Activated CD4-positive, alpha-beta T cell treated with anti-CD3 and anti-CD28 coated beads for 24 hours (primary cell): ENCODE measurements at places on chromosomes 4 and X.

- no peak for DNase-seq
These were observed 512.8 kb downstream of the ANKRD50 start for GRCh38 chr4:124199755-124200154.

DNA sequence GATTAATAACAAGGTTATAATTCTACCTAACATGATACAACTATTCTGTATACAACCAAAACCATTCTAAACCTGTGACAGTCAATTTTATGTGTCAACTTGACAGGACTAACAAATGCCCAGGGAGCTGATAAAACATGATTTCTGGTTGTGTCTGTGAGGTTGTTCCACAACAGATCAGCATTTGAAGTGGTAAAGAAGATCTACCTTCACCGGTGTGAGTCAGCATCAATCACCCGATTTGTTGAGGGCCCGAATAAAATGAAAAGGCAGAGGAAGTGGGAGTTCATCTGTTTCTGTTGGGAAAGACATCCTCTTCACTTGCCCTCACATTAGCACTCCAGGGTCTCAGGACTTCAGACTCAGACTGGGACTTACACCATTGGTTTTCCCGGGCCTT is 187.9 kb downstream of the MAB21L2 start:
- DNase-seq: no peak

- no peak for DNase-seq
These were observed 352.7 kb upstream of the IGFBP7 start for GRCh38 chr4:57462843-57463242.

- DNase-seq: no peak
These were observed 2.4 kb upstream of the WDFY3 start for GRCh38 chr4:84968925-84969324.

DNA sequence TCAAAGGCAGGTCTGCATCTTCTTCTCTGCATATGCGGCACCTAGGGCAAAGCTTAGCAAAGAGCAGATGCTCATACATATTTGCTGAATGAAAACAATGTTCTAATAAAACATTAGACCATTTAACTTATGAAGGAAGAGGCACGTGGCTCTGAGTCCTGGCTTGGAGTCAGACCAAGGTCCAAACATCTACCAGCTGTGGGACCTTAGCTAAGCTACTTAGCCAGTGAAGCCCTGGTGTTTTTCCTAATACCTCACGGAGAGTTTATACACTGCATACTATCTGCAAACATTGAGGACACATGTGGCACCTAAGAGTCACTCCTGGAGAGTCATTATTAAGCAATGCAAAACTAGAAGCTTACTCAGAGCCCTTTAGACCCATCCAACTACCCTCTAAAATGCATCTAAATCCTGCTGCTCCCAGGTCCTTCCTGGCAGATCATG is 9.0 kb downstream of the PDGFC start:
- no peak for DNase-seq

DNA sequence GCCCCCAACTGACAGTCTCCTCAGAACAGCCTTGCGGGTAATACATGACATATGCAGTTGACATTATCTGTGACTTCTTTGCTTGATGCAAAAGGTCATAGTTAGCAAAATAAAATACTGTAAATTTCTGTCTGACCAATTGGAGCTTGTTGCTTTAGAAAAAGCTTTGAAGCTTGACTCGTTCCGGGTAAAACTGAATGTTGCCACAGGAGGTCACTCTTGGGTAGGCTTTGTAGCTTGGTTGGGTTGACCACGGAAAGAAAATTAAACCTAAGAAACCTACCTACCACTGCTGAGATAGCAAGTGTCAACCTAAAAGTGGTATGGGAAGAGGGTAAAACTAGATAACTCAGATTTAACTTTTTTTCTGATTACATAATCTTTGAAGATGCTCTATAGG is 23.2 kb downstream of the PRPS2 start:
- peak; percentile 16 for DNase-seq

- DNase-seq: no peak
These were observed 130.0 kb upstream of the STX18 start for GRCh38 chr4:4671774-4672349.

DNA sequence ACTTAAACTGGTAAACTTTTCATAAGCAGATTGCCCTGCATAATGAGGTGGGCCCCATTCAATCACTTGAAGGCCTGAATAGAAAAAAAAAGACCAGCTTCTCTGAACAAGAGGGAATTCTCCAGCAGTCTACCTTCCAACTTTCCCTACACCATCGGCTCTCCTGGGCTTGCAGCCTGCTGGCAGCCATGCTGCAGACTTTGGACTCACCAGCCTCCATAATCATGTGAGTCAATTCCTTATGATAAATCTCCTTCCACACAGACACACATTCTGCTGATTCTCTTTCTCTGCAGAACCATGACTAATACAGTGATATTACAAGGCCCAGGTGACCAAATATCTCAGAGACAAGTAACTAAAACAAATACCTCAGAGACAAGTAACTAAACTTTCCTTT is 113.8 kb upstream of the WDR17 start:
- DNase-seq: no peak

DNA sequence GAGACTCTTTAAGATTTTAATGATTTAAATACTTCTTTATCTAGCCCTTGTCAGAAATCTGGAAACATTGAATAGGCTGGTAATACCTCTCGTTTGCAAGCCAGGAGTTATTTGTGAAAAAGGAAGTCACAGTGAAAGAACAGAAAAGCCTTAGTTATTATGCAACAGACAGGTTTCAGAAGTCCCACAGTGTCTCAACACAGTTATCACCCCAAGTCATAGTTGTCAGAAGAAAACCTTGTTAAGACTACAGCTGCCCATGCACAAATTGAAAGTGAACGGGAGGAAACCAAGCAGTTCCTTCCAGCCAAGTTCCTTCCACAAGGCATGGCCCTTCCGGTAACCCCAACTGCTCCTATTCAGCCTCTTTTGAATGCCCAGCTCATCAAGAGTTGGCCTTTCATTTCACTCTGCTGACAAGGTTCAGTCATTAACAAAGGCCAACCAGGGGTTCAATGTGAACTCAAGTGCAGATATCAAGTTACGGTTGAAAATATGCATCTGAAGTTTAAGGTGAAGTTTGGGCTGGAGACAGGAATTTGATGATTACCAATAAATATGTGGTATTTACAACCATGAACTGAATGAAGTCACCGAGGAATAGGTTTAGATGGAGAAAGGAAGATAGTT is 15.6 kb downstream of the ALPK1 start:
- no peak for DNase-seq

DNA sequence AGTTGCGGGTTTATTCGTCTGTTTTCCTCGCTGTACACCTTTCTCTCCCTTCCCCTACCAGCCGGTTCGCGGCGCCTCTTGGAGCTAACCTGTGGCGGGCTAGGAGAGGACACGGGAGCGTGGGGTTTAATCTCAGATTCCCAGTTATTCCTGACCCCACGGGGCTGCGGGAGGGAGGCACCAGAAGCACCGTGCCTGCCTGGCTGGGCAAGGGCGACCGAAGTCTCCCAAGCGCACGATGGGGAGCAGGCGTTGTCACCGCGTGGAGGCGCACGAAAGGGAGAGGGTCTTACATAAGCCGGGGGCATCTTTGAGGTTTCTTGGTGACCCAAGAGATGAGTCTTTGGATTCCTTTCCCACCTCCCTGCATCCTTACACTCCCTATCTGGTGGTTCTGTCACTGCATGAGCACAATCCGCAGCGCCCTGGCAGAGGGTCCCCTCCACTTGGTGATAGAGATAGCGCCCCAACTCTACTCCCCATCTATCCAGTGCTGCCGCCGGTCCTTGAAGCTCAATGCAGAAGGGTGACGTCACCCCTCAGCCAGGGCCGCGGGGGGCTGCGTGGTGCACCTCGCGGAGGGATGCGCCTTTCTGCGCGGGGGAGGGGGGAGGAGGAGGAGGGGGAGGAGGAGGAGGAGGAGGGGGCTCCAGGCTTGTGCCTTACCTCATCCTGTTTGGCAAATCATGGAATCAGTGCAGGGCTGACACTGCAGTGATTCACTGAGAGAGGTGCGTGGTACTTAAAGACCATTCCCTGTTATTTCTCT is 793 bp downstream of the TSPAN7 start:
- DNase-seq: no peak

DNA sequence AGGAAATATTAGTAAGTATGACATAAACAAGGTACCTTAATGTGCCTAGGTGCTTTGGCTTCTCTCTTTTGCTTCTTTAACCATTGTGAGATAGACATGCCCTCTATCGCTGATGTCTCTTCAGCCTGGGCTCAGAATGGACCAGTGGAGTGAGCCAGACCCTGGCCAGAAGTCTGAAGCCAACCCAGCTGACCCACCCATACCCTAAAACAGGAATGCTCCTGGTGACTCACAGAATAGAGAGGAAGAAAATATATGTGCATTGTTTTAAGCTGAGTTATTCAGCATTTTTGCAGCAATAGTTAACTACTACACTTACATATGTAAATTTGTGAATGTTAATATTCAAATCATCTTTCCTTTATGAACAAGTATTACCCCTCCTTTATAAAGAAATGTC is 167.5 kb upstream of the PCDH10 start:
- no peak for DNase-seq

DNA sequence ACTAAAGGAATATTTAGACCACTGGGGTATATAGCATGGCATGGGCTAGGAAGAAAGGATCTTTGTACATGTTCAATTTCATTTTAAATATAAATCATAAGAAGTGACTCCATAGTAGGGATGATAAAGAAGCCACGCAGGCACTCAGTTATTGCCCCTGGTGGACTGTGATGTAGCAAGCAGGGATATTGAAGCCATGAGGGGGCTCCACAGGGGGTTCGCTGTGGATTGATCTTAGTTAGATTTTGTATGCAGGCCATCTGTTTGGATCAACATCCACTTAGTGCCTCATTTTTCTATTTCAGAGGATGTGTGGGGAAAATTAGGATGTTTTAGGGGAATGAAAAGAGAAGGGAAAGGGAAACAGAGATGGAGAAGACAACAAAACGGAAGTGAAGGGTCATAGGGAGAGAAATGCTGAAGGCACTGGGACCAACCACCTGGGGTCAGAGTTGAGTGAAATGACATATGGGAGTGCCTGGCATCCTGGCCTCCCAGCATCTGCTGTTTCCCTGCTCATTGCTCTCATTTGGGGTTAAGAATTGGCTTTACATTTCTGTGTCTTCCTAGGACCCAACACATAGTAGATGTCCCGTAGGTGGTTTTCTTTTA is 11.2 kb upstream of the FREM3 start:
- DNase-seq: no peak

DNA sequence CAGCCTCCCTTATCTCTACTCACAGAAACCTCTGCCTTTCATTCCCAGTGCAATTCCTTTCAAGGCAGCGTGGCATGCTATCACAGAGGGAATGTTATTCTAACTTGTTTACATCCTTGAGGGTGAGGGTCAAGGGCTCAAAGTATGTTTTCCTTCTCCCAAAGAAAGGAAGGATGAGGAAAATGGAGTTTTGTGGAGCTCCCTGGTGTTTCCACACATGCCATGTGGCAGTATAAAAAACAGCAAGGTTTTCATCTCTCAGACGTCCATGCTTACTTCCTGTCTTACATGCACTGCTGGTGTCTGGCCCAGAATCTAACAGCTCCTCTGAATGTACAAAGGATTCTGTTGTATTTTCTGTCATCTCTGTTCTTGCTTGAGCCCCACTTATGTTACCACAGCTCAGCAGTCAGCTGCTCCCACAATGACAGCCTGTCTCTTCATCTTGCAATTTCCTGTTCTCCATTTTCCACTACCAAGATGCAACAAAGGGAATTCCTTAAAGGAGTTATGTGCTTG is 128.0 kb downstream of the SNCA start:
- no peak for DNase-seq

- no peak for DNase-seq
These were observed 587 bp downstream of the CD99 start for GRCh38 chrX:2691543-2692220.

DNA sequence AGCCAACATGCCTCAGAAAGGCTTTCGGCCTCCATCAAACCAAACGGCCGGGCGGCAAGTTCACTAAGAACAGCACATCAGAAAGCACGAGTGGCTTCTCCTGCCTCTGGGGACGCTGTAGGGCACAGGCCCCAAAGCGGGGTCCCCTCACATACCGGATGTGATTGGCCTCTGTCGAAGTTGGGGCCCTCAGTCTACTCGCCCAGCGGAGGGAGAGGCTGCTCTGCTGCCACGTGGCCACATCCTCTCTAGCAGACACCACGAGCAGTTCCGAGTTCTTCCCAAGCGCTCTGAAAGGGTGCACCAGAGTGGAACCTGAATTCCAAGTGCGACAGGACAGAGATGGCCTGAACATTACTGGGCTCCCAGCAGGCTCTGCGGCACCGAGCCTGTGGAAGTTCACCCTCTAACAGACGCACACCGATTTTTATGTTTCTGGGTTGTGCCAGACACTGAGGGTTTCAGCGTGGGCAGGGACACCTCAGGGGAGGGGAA is 21.1 kb downstream of the NOP14 start:
- DNase-seq: no peak

DNA sequence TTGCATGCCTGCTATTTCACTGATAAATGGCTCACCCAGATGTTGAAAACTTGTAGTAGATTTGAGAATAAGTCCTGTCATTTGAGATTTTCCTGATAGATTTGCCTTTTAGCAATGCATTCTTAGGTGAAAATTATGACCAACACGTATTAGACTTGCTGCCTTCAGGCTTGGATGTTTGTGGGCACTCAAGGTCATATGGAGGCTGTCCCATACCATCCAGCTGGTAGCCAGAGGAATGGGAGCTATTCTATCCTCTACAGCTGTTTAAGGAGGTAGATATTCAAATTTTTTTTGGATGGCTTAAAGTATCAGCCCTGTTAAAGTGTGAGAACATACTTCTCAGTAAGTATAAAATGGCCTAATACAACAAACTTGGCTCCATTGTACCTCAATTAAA is 34.7 kb downstream of the RTL3 start:
- DNase-seq: no peak

DNA sequence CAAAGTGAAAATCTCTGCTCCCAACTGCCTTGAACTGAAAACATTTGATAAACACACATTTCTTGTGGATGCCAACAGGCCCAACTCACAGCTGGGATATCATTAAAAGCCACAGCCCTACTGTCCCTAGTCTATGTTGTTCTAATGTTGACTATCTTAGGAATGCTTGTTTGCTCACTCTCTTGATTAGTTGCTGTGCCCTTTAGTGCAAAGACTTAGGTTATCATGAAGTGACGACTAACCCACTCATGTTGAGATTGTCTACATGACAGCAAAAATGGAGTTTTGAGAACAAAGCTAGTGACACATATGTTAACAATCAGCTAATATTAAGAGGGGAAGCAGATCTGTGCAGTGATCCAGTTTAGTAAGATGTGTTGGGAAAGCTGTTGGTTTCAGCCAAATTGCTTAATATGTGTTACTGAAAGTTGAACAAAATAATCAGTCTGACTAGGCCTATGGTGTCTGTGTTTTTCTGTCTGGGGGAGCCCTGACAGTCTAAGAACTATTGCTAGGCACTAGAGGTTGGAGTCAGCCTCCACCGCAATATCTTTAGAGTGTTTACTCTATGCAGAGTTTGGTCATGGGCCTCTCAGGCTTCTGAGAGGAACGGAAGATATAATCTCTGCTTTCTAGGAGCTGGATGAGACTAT is 125.5 kb downstream of the ATG4A start:
- no peak for DNase-seq

GRCh38 chr4:171985129-171985528 is 171.9 kb downstream of the GALNTL6 start:
- DNase-seq: no peak

- no peak for DNase-seq
These were observed 21.7 kb downstream of the DDIT4L start for GRCh38 chr4:100168521-100168920.

DNA sequence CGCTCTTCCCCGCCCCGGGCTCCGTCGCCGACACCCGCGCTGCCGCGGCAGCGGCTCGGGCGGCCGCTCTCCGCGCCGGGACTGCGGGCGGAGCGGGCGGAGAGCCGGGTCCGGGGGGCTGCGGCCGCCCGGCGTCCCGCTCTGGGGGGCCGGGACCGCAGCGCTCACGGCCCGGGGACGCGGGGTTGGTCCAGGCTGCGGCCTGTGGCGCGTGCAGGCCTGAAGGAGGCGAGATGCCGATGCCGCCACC is 492 bp downstream of the GALNT7 start:
- no peak for DNase-seq
